Spinal cord (tissue), 10 donors: ENCODE measurements at places on chromosomes 3 and 15. TPM values are rescaled to one million over a fixed set of nuclear protein-coding genes. Genes with fewer than 3 reads are reported as not detected.

Gene GRM2
- polyA plus RNA-seq: 10.2 TPM

DNA sequence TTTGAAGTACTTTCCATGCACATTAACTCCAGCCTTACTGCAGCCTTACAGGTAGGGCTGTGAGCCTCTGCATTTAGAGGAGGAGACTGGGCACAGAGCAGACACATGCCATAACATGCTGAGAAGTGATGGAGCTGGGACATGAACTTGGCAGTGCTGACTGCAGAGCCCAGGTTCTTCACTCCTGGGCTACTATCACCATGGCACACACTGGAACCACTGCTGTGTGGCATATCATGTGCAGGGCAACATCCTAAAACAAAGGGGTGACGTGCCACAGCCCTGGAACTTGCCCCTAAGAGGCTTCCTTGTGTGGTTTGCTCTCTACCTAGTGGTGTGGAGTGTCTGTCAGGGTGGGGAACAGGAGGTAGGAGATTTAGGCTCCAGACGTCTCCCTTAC lies 25.4 kb downstream of the EHD4 start:
- DNase-seq: no peak

DNA sequence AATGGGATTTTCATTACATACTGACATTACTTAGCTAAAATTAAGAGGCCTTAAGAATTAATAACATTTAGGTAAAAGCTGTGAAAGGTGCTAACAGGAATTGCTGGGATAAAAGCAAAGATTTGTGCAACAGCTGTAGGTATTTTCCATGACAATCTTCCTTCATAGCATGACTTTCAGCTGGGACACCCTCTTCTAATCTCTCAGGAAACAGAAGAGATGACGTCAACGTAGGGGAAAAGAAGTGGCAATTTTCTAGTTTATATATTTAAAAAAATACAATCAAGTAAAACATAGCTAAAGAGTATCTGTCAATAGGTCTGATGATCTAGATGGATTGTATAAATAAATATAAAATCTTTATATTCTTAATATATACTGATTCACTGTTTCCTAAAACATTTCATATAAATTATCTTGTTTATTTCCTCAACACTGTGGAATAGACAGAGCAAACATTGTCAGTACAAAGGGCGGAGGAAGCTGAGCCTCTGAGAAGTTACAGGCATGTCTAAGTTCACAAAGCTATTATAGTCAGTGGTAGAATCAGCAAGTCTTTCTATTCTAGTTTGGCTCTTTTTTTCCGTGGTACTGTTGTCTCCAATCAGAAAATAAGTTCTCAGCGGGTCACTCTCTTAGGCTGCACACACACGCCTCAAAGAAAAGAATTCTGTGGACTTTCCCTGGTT lies 217.0 kb downstream of the P3H2 start:
- DNase-seq: no peak

DNA sequence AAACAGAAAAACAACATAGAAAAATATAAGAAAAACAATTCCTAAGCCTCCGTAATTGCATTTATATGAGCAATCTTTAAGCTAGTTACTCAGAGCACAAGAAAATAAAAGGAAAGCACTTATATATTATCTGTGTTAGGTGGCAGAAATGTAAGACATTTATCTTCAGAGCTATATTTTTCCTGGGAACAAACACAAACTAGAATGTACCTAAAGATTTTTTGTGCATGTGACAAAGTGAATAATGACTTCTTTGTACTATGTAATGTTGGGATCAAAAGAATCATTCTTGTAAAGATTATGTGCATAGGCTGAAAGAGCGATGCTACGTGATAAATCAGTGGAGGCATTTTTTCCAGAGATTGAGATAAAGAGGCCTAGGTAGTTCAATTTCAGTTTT lies 111.3 kb upstream of the GMNC start:
- DNase-seq: no peak
